T-helper 1 cell treated with Interleukin-12 subunit alpha and Interleukin-12 subunit beta and Interleukin-4 antibody, amounts not matched to agents 30 ng/mL and 1 ng/mL, for 36 hours (primary cell): ENCODE measurements at places on chromosomes 4 and X. TPM values are rescaled to one million over a fixed set of nuclear protein-coding genes. Genes with fewer than 3 reads are reported as not detected.

The GAGE13 gene
- not detected in 2 replicates for total RNA-seq

The JAKMIP1 gene
- total RNA-seq, result 28.8 and 31.0 TPM in 2 replicates

The F8A2 gene
- not detected in 2 replicates for total RNA-seq

The PAGE4 gene
- not detected in 2 replicates for total RNA-seq

The HSFX1 gene
- total RNA-seq, result 1.0 and 1.2 TPM in 2 replicates

The POU4F2 gene
- total RNA-seq, result not detected in 2 replicates

The RAB33A gene
- total RNA-seq, result 24.7 and 26.4 TPM in 2 replicates

The P2RY4 gene
- 0.34 TPM in 1 of 2 replicates, not detected in the other for total RNA-seq

The MGARP gene
- total RNA-seq, result not detected in 2 replicates

The PNMA6F gene
- not detected in 2 replicates for total RNA-seq

The DCAF8L2 gene
- total RNA-seq, result not detected in 2 replicates

The PPBP gene
- not detected in 2 replicates for total RNA-seq

The MXRA5 gene
- total RNA-seq, result not detected in 2 replicates

The SLC10A6 gene
- not detected in 2 replicates for total RNA-seq

The IRAK1 gene
- 131 and 144 TPM in 2 replicates for total RNA-seq

The SMPX gene
- total RNA-seq, result not detected in 2 replicates

The GNPDA2 gene
- 15.2 TPM in 2 replicates for total RNA-seq

The GDPD2 gene
- total RNA-seq, result 0.29 and 0.64 TPM in 2 replicates

The RAI2 gene
- 0.12 TPM in 1 of 2 replicates, not detected in the other for total RNA-seq

The IL1RAPL1 gene
- total RNA-seq, result not detected in 2 replicates

The GAGE1 gene
- not detected in 2 replicates for total RNA-seq

The GK gene
- total RNA-seq, result 68.8 and 75.3 TPM in 2 replicates

The GC gene
- total RNA-seq, result not detected in 2 replicates

The KANTR gene
- 8.6 and 9.0 TPM in 2 replicates for total RNA-seq

The MAGEA6 gene
- not detected in 2 replicates for total RNA-seq

The SLC49A3 gene
- 0.66 and 1.0 TPM in 2 replicates for total RNA-seq

The SLIT2 gene
- total RNA-seq, result not detected in 2 replicates

The MED12 gene
- 74.6 and 87.2 TPM in 2 replicates for total RNA-seq
